ENCODE measurements at places on chromosomes 2 and 18.

- peak; percentile 29 for DNase-seq
Measured at GRCh38 chr2:173030561-173031490, 44.8 kb upstream of the MAP3K20 start.

DNA sequence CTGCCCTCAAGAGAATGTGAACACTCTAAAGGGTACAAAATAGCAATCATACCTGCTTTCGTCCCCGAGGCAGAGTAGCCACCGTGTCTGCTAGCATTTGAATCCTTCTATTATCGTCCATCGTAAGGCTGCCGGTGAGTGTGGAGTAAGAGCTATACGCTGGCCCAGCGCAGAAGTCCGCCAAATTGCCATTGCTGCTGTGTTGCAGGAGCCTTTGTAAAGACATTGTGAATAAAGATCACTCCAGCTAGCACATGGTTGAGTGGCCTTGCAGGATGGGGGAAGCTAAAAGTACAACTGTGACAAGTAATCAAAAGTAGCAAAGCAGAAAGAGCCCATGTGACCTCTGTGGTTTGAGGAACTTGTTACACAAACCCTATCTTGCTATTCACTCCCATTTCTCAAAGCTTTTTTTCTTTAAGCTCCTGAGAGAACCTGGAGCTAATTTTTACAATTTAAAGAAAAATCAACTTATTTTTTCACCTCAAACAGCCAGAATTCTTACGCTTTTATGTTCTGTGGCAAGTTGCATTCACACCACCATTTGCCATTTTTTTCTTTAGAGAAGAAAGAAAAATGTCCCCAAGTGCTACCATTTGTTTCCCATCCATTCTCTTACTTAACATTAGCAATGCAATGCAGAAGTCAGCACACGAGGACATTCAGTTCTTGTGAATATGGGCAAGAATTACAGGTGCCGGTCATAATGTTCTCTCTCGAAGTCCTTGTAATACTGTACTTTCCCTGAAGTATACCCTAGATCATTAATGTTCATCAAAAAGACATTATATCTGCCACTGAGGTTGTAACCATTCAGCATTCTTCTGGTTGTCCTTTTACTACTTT, at the start of gene CYTIP:
Gene CYTIP (minus strand): TSS at position 295 of the 846 bp plus-strand sequence. CDS start 69 bp downstream, at position 226.
- DNase-seq, result no peak

DNA sequence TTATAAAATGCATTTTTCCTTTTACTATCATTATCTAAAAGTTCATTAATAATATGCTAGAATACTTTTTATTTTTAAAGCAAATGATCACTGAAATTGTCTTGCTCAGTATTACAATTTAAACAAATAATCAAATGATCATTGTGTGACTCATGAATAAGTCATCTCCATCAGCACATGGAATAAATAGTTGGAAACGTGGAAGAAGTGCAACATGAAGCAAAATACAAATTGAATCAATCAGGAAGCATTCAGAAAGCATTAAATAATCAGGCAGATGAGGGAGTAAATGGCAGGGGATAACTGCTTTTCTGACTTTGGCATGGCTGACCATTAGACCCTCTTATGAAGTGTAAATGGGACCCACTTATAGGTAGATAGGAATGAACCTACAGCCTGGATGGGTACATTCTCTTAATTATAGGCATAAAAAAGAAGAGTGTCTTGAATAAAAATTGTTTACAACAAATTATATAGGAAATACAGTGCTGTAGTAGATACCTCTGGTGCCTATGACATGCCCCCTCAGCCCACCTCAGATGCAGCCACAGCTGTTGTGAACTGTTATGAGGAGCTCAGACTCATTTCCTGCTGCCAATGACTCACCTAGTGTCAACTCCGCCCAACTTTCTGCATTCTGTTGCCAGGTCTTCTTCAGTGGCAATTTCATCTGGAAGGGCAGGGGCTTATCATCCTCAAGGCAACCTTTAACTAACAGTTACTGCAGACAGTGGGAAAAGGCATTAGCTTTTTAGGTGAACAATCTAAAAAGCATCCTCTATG, 936.0 kb downstream of the TRIB2 start:
- DNase-seq, result peak; percentile 80

DNA sequence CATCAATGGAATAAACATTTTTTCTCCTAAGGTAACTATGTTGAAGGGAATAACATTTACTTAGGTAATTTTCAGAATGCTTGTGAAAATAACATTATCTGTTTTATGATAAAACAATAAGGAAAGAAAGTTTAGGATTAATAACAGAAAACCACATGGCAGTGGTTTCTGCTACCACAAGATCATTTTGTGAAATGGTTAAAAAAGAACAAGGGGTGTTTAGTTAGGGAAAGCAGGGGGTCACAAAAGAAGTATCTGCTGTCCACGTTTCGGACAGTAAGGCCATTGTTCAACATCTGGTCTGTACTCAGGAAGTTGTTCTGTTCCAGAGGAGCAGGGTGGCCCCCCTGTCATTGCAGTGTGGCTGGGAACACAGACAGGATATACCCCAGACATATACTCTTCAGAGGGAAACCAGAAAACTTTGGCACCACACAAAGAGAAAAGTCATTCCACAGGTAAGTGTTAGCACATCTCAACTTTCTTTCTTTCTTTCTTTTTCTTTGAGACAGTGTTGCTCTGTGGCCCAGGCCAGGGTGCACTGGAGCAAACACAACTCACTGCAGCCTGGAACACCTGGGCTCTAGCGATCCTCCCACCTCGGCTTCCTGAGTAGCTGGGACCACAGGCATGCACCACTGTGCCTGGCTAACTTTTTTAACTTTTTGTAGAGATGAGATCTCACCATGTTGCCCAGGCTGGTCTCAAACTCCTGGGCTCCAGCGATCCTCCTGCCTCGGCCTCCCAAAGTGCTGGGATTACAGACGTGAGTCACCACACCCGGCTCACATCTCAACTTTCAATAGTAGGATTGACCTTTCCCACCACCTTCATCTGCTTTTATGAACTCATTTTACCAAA, 14.8 kb upstream of the ARL5A start:
- no peak for DNase-seq

DNA sequence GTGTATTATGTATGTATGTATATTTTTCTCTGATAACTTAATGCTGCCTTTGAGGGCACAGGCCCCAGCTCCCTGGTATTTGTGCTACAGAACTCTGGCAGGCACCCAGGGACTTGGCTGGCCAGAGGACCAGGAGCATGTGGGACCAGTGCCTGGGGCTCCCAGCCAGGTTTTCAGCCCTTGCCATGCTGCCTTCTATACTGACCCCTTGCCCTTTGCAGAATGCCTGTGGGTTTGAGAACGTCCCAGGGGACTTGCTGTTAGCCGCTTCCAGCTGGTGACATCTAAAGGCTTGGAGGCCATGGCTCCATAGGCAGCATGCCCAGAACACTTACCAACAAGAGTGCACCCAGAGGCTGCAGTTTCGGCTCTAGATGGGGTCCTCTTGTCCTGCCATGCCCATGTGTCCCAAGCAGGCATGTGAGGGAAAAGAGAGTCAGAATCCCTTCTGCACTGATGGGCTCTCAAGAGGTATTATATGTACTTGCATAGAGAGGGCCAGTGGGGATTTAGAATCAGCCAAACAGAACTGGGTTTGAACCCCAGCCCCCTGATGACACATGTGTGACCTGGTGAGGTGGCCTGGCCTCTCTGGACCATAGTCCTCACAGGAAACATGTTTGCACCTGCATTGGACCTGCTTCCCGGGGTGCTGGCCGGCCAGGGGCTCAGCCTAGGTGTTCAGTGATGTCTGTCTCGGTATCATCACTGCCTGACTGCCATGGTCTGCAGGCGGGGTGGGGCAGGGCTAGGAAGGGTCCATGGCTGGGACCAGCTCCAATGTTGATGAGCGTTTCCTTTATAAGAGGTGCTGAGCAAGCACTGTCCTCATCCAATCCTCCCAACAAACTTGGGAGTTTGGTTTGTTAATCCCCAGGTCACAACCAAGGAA, 119.2 kb upstream of the FHL2 start:
- no peak for DNase-seq

GRCh38 chr2:236694146-236694888, 124.7 kb downstream of the ACKR3 start:
- no peak for DNase-seq

DNA sequence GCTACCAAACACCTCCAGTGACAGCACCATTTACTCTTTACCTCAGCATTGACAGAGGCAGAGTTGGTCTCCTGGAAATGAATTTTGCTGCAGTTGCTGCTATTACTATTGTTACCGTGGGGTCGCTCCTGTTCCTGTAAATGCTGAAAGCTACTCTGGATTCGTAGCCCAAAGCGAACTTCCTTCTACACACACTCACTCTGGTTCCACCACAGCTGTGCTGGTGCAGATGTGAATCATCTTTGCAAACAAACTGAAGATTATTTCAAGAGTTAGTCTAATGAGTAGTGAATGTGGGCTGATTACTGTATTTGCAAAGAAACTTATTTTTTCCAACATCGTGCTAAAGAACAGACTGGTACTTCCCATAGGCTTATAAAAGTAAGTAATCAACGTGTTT, 304.0 kb downstream of the LPIN1 start:
- peak; percentile 76 for DNase-seq

- no peak for DNase-seq
Measured at GRCh38 chr2:24285484-24286152, 74.7 kb downstream of the ITSN2 start.

DNA sequence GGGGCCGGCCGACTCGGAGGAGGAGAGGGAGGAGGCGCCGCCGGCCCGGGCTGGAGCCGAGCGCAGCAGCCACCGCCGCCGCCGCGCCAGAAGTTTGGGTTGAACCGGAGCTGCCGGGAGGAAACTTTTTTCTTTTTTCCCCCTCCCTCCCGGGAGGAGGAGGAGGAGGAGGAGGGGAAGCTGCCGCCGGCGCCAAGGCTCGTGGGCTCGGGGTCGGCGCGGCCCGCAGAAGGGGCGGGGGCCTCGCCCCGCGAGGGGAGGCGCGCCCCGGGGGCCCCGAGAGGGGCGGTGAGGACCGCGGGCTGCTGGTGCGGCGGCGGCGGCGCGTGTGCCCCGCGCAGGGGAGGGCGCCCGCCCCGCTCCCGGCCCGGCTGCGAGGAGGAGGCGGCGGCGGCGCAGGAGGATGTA, 316 bp downstream of the CRIM1 start:
- no peak for DNase-seq

DNA sequence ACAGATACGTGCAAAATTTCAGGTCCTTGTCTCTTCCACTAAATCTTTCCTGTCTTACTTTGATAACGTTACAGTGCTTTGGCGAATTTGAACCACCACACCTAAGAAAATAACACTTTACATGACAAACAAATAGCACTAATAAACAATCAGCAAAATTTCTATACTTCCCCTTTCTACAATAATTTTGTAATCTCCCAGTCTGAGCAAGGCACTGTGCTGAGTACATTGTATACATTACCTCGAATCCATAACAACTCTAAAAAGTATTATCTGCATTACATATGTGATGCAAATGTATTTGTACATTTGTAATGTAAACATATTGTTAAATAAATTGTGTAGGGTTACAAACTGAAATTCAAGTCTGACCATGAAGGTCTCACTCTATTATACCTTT, 49.9 kb downstream of the RTN4 start:
- no peak for DNase-seq

- DNase-seq, result no peak
Measured at GRCh38 chr2:200575957-200576356, 9.9 kb upstream of the AOX1 start.

- DNase-seq, result no peak
Measured at GRCh38 chr2:98308532-98308931, 37.7 kb upstream of the CNGA3 start.

DNA sequence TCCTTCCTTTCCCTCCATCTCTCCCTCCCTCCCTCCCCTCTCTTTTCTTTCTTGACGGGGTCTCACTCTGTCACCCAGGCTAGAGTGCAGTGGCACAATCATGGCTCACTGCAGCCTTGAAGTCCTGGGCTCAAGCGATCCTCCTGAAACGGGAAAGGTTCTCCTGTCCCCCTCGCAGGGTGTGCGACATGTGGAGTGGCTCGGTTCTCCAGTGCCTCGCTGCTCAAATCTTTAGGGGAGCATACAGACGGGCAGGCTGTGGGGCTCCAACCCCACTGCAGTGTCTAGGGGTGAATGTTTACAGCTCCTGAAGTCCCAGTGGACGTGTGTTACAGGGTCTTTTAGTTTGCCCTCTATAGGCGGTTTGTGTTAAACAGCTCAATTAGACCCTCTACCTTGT, 74.0 kb downstream of the MEX3C start:
- DNase-seq, result no peak

DNA sequence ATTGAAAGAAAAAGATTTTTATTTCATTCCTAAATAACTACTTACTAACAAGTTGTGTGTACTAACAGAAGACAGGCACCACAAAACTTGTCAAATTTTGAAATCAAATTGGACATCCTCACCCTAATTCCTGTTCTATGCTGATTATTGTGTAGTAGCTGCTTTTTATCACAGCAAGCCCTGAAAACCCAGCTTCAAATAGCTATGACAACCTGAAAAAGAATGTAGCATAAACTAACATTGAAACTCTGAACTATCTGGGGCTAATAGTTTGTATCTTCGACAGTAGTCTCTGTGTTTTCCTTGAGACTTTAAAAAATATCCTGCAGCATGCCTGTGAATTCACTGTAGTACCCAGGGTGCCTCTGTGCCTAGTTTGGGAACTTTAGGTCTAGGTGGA, 122.6 kb downstream of the WDPCP start:
- DNase-seq, result peak; percentile 15

- no peak for DNase-seq
Measured at GRCh38 chr2:46813680-46814079, 101.9 kb downstream of the MCFD2 start.

GRCh38 chr2:231163011-231163410, 35.4 kb upstream of the ARMC9 start:
- DNase-seq, result no peak

GRCh38 chr2:126244937-126245336, 411.0 kb upstream of the GYPC start:
- DNase-seq, result peak; percentile 9

GRCh38 chr2:25197336-25198208, 29.2 kb upstream of the POMC start:
- peak; percentile 52 for DNase-seq

GRCh38 chr2:236673126-236673822, 103.6 kb downstream of the ACKR3 start:
- DNase-seq, result no peak

DNA sequence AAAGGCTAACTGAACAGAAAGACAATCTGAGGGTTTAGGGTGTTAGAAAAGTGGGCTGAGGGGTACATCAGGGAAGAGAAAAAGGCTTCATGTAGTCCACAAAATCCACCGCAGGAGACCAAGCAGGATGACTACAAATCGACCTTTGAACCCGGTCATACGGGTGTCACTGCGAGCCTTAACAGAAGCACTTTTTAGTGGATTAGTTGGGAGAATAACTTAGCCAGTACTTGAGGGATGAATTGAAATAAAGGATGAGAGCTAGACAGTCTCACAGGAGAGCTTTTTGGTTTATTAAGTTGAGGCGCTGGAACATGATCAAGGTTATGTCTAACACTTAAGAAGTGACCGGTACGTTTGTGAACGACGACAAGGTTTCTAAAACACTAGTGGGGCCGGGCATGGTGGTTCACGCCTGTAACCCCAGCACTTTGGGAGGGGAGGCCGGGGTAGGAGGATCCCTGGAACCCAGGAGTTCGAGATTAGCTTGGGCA, 217.7 kb downstream of the MCFD2 start:
- no peak for DNase-seq
